Left forelimb (tissue), 1 donor: ENCODE measurements at places on chromosomes 2 and 18.

DNA sequence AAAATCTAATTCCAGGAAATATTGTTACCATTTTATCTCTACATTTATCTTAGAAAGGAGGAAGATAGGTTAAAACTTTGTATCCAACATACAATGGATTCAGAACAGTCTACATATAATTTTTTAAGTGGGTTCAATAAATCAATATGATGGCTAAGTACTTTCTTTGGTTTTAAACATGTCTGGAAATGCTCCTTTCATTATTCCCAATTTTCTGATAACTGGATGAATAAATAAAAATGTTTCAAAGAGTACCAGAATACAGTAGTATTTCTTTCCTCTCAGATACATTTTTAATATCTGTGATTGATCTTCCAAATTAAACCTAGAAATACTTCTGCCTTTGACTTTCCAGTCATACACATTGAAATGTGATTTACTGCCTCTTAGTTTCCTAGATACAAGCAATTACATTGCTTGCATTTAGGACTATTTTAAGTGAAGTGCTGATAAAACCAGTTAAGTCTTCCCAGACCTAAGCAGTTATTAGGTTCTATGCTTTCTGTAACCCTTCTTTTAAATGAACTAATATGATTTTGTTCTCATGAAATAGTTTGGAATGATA lies 283.5 kb downstream of the CCDC178 start:
- no peak for DNase-seq

DNA sequence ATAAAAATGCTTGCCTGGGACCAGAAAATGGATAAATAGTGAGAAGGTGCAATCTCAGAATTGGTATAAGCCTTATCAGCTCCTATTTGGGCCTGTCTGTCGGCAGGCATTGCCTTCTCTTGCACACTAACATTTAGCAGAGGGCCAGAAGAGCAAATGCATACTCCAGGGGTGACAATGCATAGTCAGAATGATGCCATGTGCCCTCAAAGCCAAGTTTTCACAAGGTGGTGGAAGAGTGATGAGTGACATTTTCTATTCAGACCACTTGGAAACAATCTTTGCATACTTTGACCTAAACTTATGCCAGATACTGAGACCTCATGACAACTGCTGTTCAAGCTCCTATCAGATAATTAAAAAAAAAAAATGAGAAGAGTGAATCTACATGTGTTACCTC lies 276.3 kb downstream of the SETBP1 start:
- no peak for DNase-seq

DNA sequence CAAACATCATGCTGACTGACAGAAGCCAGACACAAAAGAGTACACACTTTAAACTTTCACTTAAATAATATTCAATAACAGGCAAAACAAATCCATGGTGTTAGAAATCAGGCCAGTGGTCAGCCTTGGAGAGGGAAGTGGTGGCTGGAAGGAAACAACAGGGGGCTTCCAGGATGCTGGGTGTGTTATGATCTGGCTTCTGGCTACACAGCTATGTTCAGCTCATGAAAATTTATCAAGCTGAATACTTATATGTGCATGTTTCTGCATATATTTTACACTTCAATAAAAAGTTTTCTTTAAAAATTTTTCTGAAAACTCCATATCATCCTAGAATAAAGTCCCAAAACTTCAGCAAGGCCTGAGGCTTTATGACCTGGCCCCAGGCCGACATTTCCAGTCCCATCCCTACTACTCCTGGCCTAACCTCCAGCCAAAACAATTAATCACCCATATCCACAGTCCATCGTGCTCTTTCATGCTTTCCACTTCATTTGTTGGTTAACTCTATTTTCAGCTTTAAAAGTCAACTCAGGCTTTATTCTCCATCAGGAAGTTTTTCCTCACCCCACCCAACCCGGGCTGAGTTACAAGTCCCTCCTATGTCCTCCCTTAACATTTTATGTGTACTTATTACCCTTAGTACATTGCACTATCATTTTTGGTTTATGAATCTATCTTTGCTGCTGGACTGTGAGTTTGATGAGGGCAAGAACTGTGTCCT lies 27.9 kb upstream of the SPTBN1 start:
- no peak for DNase-seq

DNA sequence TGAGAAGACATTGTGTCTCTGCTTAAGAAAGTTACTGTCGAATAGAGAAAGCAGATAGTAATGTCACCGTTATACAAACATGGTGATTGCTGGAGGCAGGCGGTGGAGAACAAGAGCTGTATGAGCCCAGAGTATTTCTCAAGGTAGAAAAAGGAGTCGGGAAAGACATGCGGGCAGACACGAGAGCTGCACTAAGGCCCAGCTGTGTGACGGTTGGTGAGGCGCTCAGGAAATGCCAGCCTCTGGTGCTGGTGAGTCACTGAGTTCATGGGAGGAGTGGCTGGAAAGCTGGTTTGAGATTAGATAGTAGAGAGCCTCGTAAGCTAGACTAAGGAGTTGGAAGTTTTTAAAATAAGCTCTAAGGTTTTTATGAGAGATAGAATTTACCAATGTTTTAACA lies 390.9 kb upstream of the TRIB2 start:
- no peak for DNase-seq

DNA sequence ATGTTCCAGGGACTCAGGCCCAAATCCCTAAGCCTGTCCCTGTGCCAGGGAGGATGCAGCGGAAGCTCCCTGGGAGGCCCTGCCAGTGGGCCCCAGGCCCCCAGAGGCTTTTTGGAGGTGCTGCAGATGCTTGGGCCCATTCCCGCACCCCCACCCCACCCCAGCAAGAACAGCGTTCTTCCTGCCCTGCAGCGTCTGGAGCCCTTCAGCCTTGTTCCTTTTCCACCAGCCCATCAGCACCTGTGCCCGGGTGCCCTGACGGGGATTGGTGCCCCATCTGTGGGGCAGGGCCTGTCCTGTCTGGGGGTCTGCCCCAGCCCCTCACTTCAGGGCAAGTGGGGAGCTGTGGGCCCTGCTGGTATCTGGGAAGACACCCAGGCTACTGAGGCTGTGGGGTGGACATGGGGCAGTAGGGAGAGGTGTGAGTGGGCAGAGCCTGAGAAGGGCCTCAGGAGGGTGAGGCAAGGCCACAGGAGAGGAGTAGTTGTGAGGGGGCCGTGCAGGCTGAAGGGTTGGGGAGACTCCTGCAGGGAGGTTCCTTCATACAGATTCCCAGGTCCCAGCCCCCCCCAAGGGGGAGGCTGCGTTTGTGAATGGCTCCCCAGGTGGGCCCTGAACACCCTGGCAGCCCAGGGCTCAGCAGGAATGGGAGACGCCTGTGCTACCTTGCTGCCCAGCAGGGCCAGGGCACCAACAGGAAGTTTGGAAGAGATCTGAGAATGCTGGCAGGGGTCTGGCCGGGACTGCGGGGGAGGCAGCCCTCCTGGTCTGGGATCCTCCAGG lies 2.4 kb downstream of the RNPEPL1 start:
- DNase-seq = no peak

GRCh38 chr2:6008186-6008585 lies 316.0 kb downstream of the SOX11 start:
- DNase-seq = no peak

GRCh38 chr2:100105678-100106054 lies 36.7 kb downstream of the AFF3 start:
- DNase-seq = no peak

DNA sequence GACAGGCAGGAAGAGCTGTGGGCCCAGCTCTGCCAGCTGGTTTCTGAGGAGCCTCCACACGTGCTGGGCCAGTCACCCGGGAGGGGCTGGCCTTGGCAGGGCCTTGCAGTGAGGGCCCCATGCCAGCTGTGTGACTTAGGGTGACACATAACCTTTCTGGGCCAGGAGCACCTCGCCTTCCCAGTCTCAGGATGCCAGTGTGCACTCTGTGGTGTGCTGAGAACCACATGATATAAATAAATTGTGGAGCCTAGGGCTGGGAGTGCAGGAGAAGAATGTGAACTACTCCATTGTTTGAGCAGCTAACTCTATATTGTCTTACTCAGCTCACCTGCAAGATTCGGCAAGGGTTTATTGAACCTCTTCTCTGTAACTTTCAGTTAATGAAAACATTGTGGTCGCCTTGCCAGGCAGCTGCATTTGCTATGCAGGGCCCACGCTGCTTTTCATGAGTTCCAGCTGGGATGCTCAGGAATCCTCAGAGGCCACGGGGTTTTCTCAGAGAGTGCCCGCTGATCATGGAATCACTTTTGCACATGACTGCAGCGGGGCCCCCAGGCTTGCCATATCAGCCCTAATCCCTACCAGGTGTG lies 222.3 kb downstream of the SH3RF3 start:
- no peak for DNase-seq

GRCh38 chr2:206853915-206854314 lies 85.4 kb upstream of the CPO start:
- DNase-seq = no peak

DNA sequence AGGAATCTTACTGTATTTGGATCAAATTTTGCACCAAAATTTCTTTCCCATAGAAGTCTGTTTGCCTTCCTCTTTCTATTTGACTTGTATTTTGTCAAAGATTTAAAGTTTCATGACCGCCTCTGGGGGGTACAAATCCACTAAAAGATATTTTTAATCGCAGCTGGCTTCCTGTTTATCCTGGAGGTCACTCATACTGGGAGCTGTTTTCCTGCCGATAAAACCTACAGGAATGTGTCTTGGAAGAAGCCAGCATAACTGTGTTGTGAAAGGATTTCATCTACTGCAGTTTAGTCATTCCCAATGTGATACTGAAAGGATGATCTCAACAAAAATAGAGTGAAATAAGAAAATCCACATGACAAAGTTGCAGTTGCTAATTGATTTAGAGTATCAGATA lies 184.0 kb downstream of the RIT2 start:
- no peak for DNase-seq

DNA sequence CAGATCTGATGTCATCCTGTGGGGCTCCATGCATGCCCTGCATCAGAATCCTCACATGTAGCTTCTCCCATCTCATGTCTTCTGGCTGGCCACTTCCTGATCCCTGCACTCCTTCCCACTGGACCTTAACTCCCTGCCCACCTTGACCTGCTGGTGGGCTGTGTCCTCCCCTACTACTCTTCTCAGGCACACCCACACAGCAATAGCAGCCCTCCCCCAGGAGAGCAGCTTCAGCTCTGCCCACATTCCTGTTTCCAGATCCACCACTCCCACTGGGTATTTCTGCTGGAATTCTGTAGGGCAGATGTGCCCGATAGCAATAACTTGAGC lies 137.0 kb upstream of the HS6ST1 start:
- no peak for DNase-seq

- DNase-seq = no peak
Measured at GRCh38 chr2:45275806-45276205, 266.6 kb upstream of the SIX2 start.

DNA sequence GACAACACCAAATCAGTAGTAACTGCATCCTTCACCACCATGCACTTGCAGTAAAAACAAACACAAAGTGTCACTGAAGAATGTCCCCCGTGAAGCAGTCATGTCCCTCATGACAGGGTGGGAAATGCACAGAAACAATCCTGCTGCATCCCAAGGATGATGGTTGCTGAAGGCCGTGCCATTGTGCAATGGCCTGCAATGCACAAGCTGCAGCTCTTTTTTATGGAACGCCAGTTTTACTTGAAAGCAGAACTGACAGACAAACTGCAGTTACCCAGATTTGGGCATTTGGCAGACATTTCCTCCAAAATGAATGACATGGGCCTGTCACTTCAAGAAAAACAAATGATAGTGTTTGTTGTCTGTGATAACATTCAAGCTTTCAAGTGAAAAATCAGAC lies 2.4 kb upstream of the CHST10 start:
- DNase-seq = no peak

DNA sequence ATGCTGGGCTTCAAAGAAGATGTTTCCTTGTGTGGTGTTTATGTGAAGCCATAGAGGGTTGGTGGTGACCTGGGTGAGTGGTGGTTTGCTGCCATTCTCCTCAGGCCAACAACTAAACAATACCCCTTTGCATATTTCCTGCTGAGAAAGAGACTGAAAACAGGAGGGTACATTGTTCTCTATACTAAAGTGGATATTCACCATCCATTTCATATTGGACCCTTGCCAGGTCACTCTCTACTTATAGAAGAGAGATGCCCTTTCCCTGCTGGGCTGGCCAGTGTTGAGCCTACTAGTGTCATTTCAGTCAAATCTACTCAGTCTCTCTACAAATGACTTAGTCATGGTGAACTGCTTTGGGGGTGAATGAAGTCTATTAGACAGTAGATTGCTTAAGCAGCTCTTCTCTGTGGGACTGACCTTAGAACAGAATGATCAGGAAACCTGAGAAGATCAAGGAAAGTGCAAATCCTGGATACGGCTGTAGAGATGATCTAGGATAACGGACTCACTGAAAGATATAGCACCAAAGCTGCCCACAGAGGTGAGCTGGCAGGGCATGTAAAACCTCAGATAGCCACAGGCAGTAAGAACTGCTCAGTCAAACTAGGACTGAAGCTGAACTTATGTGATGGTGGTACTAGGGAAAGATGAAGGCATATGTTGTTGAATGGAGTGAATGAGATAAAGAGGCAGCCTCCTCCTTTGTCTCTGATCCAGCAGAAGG lies 154.9 kb downstream of the MYO3B start:
- no peak for DNase-seq

DNA sequence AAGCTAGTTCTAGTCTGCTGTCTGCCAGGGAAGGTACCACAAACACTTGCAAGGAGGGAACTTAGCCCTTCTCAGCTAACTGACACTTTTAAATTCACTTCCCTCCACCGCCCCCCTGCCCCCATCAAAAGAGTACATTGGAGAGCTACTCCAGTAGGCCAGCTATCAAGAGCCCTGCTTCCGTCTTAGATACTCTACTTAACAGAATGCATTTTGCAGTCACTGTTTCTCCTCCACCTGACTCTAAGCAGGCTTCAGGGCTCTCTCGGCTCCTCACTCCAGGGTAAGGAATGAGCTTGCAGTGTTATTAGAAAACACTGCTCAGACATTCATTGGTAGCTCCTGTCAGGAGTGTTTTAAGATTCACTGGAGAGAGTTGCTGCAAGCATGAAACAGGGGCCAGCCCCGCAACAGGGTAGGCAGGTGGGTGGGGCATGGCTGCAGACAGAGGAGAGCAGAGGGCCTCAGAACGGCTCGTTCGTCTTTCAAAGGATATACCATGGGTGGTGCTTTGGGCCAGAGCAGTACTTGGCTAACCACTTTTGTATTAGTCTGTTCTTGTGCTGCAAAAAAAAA lies 35.3 kb upstream of the PDCL3 start:
- no peak for DNase-seq

DNA sequence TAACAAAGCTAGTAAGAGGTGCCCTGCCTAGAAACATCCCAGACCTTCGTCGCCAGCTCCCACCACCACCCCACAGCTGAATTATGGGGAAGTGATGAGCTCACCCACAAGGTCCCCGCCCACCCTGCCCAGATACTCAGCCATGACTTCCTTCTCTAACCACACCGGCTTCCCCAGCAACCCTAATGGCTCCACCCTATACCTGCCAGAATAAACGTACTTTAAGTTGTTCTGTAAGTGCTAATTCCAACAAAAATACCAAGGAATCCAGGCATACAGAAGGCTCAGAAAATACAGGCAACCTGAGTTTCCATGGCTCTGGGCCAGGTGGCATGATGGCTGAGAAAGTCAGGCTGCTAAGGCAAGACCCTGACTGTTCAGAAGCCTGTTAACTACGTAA lies 39.1 kb downstream of the TMEM163 start:
- DNase-seq = no peak

- DNase-seq = no peak
Measured at GRCh38 chr2:58896638-58897037, 655.5 kb upstream of the FANCL start.
